NCI-H748 treated with DMSO at 0.1 percent for 48 hours (cell line): ENCODE measurements at places on chromosomes 11 and 22.

DNA sequence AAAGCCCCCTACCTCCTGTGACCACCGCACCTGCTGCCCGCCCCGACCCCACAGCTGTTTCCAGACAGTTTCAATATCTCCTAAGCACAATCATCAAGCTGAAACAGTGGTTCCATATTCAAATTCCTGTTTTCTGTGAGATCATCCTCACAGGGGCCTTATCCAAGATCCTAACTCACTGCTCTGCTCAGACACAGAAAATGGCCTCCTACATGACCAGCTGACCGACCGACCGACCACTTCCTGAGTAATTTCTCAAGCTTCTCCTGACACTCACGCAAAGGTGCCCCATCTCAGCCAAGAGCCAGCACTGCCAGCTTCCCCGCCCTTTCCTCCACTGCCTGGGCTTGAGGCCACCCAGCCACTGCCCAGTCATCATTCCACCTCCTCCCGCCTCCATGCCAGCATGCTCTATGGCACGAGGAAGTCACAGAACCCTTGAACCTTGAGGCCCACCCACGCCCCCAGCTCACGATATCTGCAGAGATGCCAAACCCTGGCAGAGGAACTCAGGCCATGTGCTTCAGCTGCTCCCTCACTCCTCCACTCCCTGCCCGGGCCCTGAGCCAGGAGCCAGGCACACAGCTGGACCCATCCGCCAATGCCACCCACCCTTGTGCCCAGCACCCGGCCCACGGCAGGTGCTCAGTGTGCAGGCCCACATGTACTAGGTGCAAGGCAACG is 14.0 kb downstream of the KIAA0930 start:
- DNase-seq, result no peak

DNA sequence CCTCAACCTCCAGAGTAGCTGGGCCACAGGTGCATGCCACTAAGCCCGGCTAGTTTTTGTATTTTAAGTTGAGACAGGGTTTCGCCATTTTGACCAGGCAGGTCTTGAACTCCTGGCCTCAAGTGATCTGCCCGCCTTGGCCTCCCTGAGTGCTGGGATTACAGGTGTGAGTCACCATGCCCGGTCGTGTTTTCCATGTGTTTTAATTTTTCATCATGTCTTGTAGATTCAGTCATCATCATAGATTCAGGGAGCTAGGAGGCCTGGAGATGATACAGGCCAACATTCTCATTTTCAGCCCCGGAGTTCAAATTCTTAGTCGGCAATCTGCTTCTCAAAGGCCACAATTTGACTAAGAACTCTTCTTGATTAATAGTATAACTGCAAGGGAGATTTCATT is 73.5 kb upstream of the GRAMD1B start:
- DNase-seq, result no peak

DNA sequence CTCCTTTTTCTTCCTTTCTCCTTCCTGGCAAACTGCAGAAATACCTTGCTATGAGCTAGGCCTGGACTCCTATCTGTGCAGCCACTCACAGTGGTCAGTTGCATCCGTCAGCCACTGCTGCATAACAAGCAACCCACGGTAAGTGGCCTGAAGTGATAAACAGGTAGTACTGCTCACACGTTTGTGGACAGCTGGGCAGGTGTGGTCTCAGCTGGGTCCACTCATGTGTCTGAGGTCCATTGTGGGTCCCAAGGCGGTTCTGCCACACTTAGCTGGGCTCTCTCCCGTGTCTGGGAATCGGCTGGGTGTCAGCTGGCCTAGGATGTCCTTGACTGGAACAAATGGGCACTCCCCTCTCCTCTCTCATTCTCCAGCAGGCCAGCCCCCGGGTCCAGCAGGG is 109.3 kb downstream of the BRD1 start:
- DNase-seq, result no peak

- DNase-seq, result no peak
Measured at GRCh38 chr11:44424841-44425240, 114.9 kb upstream of the ALX4 start.

DNA sequence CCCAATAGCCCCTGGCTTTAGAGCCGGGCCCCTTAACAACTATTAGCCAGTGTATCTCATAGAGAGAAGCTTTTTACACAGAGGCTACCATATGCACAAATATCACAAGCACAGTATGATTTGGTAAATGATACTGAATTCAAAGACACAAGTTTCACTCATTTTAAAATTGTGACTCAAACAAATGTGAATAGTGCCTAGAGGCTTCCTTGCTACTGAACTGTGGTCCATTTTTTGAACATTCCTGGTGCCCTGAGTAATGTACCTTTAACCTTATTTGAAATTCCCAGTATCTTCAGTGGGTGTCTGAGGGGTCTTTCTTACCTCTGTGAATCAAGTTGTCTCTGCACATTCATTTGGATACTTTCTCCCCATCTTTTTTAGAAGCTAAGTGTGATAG is 156.2 kb downstream of the MAML2 start:
- DNase-seq, result no peak

DNA sequence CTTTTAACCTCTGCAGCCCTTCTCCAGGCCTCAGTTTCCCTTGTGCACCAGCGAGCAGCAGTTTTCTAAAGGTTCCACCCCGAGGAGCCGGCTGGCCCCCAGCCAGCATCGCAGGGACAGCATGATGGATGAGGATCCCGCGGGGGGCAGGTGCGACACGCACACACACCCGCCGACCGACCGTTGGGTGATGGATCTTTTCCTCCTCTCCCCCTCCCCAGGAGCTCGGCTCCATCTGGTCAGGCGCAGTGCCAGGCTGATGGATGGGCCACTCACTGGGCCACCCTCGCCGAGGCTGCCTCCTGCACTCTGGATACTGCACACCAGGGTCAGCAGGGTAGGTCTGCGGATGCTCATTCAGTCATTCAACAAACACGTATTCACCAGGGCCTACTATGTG is 12.8 kb upstream of the CABP7 start:
- DNase-seq, result no peak

DNA sequence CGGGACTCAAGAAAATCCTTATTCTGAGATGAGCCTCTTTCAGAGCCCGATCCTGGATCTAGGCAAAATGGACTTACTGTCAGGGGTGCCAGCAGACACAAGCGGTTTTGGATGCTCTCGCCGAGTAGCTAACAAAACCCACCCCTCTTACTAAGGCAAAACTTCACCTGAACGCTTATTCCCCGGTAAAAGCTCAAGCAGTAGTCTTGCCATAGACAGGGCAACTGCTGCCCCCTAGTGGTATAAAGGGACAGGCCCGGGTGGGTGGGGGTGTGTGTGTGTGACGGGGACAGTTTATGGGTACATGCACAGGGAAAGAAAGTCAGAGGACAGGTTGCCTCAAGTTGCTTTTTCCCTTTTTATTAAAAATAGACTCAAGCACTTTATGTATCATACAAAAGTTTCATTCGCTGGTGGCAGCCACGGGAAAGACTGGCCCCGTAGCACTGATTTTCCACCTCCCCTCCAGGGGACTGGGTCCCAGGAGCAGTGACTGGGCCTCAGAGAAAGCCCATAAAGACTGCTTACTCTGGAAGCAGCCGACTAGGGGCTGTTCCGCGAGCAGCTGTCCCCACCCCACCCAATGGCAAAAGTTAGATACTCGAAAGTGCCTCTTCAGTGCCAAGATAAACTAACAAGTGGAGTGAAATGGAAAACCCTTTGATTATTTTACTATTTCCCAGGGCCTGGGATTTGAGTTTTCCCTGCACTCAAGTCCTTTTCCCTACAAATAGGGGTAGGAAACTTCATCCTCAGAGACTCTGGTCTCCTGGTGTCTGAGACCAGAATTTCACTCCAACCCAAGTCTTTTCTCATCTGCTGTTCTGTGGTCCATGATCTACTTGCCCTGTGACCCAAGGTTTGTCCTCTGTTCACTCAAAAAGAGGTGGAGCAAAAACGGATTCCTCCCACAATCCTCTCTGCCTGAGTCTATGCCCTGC is 4.7 kb downstream of the YPEL4 start:
- DNase-seq, result peak; percentile 39

- no peak for DNase-seq
Measured at GRCh38 chr11:16456366-16456765, 100.0 kb upstream of the SOX6 start.

DNA sequence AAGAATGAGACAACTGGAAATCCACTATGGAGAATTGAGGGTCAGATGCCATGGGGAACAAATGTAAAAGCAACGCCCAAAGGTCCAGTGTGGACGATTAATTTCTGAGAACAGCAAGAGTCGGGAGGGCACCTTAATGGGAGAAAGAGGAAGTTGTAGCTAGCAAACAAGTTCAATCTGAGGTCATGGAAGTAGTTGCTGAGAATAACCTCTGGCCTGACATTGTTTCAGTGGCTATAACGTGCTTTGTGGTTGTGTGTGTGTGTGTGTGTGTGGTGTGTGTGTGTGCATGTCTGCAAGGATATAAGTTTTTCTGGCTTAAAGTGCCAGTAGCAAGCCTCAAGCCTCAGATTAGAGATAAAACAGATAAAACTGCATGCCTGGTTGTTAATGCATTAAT is 1630.1 kb upstream of the TENM4 start:
- no peak for DNase-seq

DNA sequence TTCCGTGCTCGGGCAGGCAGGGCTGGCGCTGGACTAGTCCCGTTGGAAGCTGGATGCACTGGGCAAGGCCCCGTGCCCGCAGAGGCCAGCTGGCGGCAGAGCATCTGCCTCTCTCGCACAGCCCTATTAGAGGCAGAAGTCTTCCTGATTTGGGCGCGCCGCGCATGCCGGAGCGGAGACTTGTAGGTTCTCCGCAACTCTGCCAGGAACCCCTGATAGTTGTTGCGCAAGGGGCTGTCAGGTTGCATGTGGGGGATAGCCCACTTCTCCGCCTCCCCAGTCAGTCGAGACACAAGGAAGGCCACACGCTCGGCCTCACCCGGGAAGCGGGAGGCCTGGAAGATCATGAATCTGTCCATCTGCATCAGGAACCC is 1.2 kb downstream of the RTL6 start:
- no peak for DNase-seq

- no peak for DNase-seq
Measured at GRCh38 chr11:40130427-40130826, 1329.0 kb downstream of the LRRC4C start.

DNA sequence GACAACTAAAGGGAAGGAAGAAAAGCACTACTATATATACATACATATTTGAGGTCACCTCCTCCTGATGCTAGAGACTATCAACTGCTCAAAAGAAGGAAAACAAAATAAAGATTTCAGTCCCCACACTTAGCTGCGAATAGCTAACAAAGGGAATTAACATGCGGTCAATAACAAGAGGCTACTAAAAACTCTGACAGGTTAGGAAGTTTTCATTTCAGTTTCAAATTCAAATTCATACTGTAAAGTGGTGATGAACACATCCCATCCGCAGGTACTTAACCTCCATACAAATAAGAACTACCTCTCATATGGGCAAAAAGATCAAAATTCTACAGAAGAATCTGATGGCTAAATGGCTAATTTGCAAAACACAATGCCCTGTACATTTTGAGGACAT is 2.6 kb downstream of the NAP1L4 start:
- DNase-seq, result no peak

GRCh38 chr11:128522943-128523518 is 64.3 kb downstream of the ETS1 start:
- no peak for DNase-seq

GRCh38 chr11:31657091-31657490 is 147.5 kb downstream of the ELP4 start:
- DNase-seq, result no peak

- DNase-seq, result no peak
Measured at GRCh38 chr11:35286126-35286525, 133.2 kb downstream of the SLC1A2 start.

GRCh38 chr11:102341844-102342318 is 5.1 kb upstream of the BIRC2 start:
- DNase-seq, result peak; percentile 49

DNA sequence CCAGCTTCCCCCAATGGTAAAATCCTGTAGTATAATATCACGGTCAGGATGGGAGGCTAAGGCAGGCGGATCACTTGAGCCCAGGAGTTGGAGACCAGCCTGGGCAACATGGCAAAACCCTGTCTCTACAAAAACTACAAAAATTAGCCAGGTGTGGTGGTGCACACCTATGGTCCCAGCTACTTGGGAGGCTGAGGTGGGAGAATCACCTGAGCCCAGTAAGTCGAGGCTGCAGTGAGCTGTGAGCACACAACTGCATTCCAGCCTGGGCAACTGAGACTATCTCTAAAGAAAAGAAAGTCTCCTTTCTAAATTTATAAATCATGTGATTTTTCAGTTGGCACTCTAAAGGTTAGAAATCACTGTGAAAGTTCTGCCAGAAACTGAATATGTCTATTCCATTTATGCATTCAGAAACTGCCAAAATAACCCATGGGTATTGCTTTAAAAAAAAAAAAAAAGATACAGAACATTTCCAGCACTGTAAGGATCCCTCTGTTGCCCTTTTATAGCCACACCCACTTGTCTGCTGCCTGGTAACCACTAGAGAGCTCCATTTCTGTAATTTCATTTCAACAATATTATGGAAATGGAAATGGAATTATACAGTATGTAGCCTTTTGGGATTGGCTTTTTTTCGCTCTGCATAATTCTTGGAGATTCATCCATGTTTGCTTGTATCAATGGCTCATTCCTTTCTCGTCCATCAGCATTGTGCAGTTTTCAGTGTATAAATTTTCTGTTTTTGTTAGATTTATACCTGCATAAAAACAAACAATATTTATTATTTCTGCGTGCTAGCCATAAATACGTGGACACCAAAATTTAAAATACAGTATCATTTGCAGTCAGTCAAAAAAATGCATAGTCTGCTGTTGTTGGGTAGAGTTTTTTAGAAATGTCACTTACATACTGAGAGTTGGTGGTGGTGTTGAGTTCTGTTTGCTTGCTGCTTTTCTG is 9.4 kb downstream of the CDC45 start:
- DNase-seq, result no peak

GRCh38 chr11:28910926-28911325 is 802.7 kb downstream of the METTL15 start:
- DNase-seq, result no peak

- DNase-seq, result no peak
Measured at GRCh38 chr11:115736146-115736545, 231.9 kb upstream of the CADM1 start.

DNA sequence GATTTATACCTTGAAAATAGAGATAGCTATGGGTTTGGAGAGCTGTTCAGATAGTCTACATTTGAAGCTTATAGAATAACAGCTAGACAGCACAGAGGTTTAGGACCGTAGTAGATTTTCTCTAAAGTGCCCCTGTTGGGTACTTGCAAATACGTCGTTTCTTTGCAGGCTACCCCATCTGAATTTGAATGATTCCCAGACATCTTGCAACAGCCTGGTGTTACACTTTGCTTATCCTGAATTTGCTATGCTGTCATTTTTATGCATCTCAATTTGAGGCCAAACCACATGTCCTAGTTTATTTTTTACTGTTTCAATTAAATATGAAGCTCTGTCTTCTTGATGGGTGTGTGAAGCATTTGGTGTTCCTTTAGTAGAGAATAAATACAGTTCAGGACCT is 142.1 kb downstream of the WNT11 start:
- DNase-seq, result no peak

- no peak for DNase-seq
Measured at GRCh38 chr11:39542460-39542859, 1917.0 kb downstream of the LRRC4C start.

- DNase-seq, result no peak
Measured at GRCh38 chr11:73343076-73343873, 32.9 kb upstream of the RELT start.

- DNase-seq, result no peak
Measured at GRCh38 chr11:60932605-60933356, 8.5 kb downstream of the TMEM132A start.

GRCh38 chr11:121321614-121322243 is 29.2 kb downstream of the SC5D start:
- peak; percentile 20 for DNase-seq
